Smooth muscle cell of the coronary artery (primary cell): ENCODE measurements at places on chromosomes 5 and 9. TPM values are rescaled to one million over a fixed set of nuclear protein-coding genes. Genes with fewer than 3 reads are reported as not detected.

NPR3 gene
- 35.7 and 58.0 TPM in 2 replicates for total RNA-seq

GKAP1 gene
- 0.23 and 0.35 TPM in 2 replicates for total RNA-seq

TNFSF15 gene
- under 0.01 and 0.12 TPM in 2 replicates for total RNA-seq

ATP10B gene
- total RNA-seq: under 0.01 TPM in 1 of 2 replicates, not detected in the other

PDE8B gene
- 0.15 TPM in 1 of 2 replicates, not detected in the other for total RNA-seq

IFNK gene
- not detected in 2 replicates for total RNA-seq

PHF24 gene
- total RNA-seq: under 0.01 TPM in 2 replicates
